Hematopoietic multipotent progenitor cell treated with erythropoietin and hydrocortisone succinate and interleukin-3 and kit ligand, for 6 days (in vitro differentiated cells): ENCODE measurements at places on chromosomes 4 and X.

GRCh38 chr4:139658185-139658584 is 7.4 kb upstream of the MGST2 start:
- DNase-seq = no peak

DNA sequence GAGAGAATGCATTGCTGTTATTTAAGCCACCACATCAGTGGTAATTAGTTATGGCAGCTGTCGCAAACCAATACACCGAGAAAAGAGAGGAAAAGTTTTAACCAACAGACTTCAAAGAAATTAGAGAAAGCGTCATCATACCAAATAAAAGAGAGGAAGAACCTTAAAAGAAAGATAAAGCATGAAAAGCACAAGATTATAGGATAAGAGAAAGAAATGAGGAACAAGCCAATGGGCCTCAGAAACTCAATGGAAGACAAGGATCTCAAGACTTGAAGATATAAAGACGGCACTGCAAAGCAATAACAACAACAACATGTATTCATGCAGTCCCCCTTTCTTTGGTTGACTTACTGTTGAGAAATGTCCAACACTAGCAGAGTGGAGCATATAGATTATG is 22.8 kb upstream of the ASMTL start:
- peak; percentile 50 for DNase-seq

GRCh38 chrX:21757960-21758359 is at the start of gene SMPX:
TSS of gene SMPX (minus strand) at chrX:21758116. CDS start at chrX:21754290, 3,826 bp downstream.
- DNase-seq = no peak

- no peak for DNase-seq
Observed at GRCh38 chr4:2478229-2478628, 9.3 kb downstream of the RNF4 start.

- DNase-seq = no peak
Observed at GRCh38 chrX:108072746-108073145, 18.6 kb downstream of the PSMD10 start.

DNA sequence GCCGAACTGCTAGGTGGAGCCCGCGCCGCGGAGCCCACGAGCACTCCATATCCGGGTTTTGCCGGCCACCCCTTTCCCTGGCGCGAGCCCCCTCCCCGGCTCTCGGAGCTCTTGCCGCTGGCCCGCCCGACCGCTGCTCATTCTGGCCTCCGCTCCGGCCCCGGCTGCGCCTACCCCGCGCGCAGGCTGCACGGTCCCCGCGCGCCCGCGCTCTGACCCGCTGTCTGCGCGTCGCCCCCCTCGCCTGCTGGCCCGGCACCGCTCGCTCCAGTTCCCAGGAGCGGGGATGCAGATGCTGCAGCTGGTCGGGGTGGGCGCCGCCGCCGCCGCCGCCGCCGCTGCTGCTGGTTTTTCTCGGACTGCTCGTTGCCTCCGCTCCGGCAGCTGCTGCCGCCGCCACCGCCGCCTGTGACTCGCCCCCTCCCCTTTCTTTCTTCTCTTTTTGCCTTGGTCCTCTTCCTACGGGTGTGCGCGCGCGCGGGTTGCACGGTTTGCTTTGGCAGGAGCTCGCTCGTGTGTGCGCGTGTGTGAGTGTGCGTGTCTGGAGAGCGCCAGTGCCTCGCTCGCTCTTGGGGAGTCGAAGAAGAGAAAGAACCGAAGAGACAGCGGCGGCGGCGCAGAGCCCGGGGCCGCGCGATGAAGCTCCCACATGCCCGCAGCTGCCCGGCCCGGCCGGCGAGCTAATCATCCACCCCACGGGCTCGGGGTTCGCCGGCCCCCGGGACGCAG is at the start of gene ADGRL3:
ADGRL3 (plus strand) TSS at position 140 of the 729 bp plus-strand sequence.
- peak; percentile 3 for DNase-seq

- peak; percentile 44 for DNase-seq
Observed at GRCh38 chr4:153189016-153189801, 15.0 kb upstream of the TRIM2 start.

DNA sequence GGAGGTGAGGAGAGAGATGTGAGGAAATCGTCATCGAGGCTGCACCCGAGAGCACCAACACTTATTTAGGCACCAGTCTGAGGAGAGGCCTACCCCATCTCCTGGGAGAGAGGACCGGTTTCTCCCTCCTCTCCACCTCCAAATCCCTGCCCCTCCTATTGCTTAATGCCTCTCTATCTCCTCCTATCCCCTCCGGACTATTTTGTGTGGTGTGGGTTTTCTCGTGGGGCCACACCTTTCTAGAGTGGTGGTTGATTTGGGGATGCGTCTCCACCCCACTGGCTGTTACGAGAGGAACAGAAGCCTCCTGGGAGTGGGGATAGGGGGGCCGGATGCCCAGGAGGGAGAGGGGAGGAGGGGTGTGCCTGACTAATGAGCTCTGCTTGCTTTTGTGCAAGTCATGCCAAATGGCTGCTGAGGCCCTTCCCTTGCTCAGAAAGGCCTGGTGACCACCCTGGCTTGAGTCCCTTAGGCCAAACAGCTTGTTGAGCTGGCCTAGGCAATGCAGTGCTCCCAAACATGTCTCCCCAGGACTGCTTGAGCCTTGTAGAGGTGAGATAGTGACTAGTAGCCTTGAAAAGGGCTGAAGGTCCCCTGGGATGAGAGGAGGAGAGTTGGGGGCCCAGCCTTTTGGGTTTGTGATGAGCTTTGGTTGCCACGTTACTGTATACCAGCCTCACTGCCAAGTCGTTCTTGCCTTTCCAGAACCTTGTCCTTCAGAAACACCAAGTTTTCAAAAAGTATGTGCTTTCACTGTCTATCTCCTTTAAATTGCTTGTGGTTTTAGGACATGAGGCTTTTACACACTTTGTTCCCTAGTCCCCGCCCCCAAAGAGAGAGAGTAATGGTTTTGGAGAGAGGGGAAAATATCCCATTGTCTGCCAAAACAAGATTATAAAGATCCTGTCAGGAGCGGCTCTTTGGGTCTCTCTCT is 1.2 kb downstream of the MSN start:
- peak; percentile 84 for DNase-seq

GRCh38 chrX:7215842-7216241 is 67.9 kb upstream of the PUDP start:
- DNase-seq = no peak

GRCh38 chr4:113116414-113117357 is 67.2 kb downstream of the ANK2 start:
- no peak for DNase-seq

DNA sequence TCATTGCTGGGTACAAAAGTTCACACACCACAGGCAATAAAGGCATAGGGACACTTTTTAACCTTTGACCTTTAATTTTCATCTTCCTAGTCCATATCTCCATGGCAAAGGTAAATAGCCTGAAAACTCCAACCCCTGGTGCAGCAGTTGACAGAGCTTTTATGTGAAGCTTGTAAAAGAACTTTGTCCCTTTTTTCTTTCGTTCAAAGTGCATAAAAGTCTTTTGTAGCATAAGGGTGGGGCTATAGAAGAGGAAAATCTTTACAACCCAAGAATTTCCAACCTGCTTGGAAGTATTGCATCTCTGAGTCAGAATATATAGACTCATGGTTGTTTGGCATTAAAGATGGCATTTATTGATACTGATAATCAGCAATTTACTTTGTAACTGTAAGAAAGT is 20.4 kb downstream of the POF1B start:
- no peak for DNase-seq

GRCh38 chr4:11415409-11416070 is 13.2 kb downstream of the HS3ST1 start:
- DNase-seq = no peak

GRCh38 chrX:136163689-136164088 is 16.4 kb downstream of the FHL1 start:
- no peak for DNase-seq

GRCh38 chr4:70654605-70655011 is 11.7 kb downstream of the JCHAIN start:
- peak; percentile 80 for DNase-seq

DNA sequence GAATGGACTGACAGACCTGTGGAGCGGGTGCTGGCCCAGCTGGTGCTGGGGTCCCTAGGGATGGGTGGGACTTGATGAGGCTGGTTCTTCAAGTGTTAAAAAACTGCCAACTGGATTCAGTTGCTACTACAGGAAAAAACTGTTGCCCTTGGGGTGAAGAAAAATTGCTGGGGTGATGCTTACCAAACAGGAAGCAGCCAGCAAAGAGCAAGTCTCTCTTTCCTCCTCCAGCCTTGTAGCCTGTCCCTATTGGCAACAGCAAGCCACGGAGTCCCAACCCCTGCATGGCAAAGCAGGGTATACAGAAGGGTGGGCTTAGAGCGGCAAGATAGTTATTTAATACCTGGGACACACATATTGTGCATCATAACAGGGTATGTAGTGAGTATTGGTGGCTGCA is 60.1 kb upstream of the ATP8A1 start:
- DNase-seq = peak; percentile 13

GRCh38 chrX:45479835-45480422 is 279.3 kb upstream of the DIPK2B start:
- DNase-seq = no peak

- DNase-seq = no peak
Observed at GRCh38 chr4:149910177-149910576, 94.5 kb upstream of the IQCM start.

- no peak for DNase-seq
Observed at GRCh38 chrX:85419293-85419692, 39.8 kb upstream of the POF1B start.

DNA sequence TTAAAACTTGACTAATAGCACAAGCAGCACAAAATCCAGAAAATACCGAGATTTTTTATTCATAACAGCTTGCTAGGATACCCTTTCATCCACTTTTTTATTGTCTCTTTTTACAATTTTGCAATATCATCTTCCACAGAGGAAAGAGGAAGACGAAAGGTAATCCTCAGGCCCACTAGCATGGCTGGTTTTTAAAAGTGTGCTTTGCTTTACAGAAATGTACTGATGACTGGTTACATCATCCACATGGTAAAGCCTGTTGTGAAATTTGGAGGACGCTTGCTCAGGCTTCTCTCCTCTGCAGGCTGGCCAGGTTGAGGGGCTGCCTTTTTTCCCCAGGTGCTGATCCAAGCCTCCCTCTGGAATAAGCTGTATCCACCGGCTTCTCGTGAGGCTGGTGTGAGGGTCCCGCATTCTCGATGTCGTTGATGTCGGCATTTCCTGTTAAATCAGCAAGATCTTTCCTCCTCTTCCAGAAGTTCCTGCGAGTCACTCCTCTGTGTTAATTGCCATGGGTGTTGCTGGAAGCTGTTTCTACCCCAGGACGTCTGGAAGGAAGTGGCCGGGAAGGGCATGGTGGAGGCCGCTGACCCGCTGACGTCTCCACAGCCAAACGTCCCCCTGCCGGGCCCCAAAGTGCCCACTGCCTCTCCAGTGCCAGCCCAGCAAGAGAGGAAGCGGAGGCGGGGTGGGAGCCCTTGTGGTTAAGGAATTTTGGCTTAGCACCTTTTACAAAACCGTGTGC is 5.8 kb upstream of the DGKQ start:
- DNase-seq = peak; percentile 70

GRCh38 chr4:8168232-8168631 is 9.6 kb upstream of the ABLIM2 start:
- DNase-seq = no peak

GRCh38 chr4:17236686-17237085 is 275.2 kb downstream of the QDPR start:
- no peak for DNase-seq

- DNase-seq = no peak
Observed at GRCh38 chr4:181529537-181529936, 713.7 kb upstream of the TENM3 start.

DNA sequence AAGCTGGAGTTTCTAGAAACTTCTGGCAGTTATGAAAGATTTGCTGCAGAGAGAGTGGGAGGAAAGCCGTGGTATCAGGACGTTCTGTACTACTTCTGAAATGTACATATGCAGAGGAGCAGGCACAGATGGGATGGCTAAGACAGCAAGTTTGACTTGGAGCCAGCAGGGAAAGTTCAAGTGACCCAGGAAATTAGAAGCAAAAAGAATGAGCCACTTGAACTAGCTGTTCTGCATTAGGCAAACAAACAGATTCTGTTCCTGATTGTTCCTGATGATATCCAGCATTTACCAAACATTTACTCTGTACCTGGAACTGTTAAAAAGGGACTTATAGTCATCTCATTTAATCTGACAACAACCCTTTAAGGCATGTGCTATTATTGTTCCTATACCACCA is 41.4 kb upstream of the CXCL13 start:
- no peak for DNase-seq

DNA sequence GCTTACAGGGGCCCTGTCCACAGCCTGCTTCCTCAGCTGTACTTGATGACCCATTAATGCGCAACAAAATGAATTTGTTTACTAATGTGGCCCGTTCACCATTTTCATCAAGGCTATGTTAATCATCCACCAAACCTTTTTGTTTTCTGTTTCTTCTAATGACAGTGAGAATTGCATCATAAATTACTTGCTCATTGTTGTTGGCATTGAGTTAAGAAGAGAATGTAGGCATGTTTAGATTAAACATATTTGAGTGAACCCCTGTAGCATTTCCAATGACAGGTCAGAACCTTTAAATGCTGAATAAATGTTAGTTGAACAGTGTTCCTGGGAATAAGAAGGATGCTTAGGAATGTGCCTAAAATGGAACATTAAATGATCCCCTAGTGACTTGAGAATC is 183.4 kb downstream of the SPRY1 start:
- no peak for DNase-seq

GRCh38 chr4:98204236-98204553 is 57.0 kb upstream of the RAP1GDS1 start:
- DNase-seq = peak; percentile 1

DNA sequence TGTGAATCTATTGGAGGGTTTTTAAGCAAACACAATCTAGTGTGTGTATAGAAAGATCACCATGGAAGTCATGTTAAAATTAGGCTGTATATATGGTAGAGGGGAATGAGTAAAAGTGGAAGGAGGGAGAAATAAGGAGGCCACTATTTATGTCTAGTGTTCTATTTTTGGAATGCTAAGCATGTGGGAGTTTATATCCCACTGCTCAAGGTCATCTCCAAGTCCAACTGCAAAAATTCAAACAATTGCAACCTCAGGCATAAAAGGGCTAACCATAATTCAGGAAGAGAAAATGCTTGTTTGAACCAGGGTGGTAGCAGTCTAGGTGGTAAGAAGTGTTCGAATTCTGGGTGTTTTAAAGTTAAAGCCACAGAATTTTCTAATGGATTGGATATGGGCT is 39.2 kb downstream of the SERPINA7 start:
- DNase-seq = no peak

- peak; percentile 67 for DNase-seq
Observed at GRCh38 chr4:142347241-142347640, 498.9 kb downstream of the INPP4B start.

DNA sequence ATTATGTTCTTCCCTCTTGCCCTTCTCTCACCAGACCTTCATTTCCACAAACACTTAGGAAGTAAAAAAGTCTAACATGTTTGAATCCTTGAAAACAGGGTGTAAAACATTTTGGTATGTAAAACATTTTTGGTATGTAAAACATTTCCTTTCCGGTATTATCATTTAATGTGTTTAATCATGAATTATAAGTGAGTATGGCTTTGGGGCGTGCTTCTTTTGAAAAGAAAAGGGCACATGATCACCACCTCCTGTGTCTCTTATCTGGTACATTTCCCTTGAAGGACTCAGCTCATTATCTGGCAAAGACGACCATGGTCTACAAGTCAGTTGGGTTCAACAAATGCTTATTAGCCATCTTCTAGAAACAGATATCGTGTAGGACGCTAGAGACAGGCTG is 283.6 kb downstream of the FRMPD4 start:
- DNase-seq = no peak
